ENCODE measurements at places on chromosomes 1 and 21.

DNA sequence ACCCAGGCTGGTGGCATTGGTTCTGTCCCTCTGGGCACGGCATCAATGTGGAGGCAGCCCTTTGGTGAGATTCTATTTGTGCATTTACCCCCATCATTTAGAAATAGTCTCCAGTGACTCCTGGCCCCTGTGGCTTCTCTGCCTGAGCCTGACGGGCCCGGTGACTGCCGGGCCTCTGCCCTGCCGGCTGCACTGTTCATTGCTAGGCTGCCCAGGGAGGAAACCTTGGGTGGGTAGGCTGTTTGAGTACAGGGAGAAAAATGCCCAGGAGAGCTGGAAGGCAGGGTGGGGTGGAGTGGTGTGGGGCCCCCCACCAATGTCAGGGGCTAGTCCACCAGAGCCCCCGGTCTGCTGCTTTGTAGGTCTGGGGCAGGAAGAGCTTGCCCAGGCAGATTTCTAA, 23.4 kb upstream of the EDN2 start:
- no peaks in the 10 kb centered on the region for H3K27me3 ChIP-seq
- H3K36me3 ChIP-seq = peaks cover 12% of the 10 kb centered on the region
- H3K4me1 ChIP-seq = peaks cover 8% of the 10 kb centered on the region
- no peak overlapping the region for H3K4me3 ChIP-seq

DNA sequence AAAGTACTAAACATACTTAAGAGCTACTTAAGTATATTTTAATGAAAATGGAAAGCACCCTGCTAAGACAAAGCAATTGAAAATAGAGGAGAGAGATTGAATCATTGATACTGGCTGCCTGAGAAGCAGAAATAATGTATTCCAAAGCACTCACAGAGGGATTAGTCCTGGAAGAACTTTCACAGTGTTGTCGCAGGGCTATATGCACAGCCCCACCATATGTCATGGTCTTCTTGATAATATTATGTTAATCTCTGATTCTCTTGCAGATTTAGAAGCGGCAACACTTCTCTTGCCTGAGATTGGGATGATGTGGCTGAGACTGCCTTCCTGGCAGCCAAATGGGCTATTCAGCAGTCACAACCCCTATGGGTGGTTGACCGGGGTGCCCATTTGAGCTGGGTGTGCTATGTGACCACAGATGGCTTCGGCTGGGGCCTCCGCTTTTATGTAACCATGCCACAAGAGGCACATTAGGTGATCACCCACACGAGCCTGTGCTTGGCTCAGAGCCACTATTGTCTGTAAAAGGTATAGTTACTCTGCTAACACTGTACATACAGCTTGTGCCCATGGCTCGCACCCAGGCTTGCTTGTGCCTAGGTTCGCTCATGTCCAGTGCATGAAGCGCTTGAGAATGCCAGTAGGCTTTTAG, 152.2 kb upstream of the SGIP1 start:
- H3K4me1 ChIP-seq = peaks cover 38% of the 10 kb centered on the region
- H3K27ac ChIP-seq = peak overlapping the region; percentile 98
- H3K27me3 ChIP-seq = no peaks in the 10 kb centered on the region
- DNase-seq = no peak
- peak overlapping the region; percentile 78 for H3K4me3 ChIP-seq

DNA sequence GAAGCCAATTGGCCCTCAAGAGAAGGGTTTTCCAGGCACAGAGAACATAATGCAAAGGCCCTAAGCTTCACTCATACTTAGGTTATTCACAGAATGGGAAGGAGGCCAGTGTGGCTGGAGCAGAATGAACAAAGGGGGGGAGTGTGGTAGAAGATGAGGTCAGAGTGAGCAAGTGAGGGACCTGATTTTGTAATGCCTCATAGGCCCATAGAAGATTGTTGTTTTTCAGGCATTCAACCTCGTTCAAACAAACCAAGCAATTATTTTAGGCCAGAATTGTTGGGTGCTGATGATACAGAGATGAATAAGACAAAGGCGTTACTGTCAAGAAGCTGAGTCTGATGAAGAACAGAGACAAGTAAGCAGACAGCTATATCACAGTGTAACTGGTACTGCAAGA, 54.5 kb upstream of the RAP1A start:
- H3K4me3 ChIP-seq = no peak overlapping the region
- no peak for DNase-seq
- H3K27me3 ChIP-seq = no peaks in the 10 kb centered on the region
- no peaks in the 10 kb centered on the region for H3K36me3 ChIP-seq
- peaks cover 6% of the 10 kb centered on the region for H3K4me1 ChIP-seq

DNA sequence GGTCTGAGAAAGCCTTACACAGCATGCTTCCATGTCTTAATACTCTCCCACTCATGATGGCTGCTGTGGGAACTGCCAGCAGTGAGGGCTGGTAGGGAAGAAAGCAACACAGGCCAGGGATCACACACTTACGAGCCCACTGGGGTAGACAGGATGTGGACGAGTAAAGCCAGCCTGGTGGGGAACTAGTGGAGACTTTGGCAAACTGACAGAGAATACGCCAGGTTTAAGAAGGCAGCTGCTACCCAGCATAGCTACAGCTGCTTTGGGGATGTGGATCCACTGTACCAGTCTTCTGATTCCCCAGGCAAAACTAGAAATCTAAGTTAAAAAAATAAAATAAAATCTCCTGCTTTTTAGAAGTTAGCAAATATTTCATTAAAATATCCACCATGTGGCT, 664.0 kb downstream of the SMYD3 start:
- no peaks in the 10 kb centered on the region for H3K27me3 ChIP-seq
- no peak overlapping the region for H3K4me3 ChIP-seq
- no peak for DNase-seq
- peaks cover 15% of the 10 kb centered on the region for H3K36me3 ChIP-seq
- H3K27ac ChIP-seq = no peak overlapping the region
- H3K4me1 ChIP-seq = no peaks in the 10 kb centered on the region

DNA sequence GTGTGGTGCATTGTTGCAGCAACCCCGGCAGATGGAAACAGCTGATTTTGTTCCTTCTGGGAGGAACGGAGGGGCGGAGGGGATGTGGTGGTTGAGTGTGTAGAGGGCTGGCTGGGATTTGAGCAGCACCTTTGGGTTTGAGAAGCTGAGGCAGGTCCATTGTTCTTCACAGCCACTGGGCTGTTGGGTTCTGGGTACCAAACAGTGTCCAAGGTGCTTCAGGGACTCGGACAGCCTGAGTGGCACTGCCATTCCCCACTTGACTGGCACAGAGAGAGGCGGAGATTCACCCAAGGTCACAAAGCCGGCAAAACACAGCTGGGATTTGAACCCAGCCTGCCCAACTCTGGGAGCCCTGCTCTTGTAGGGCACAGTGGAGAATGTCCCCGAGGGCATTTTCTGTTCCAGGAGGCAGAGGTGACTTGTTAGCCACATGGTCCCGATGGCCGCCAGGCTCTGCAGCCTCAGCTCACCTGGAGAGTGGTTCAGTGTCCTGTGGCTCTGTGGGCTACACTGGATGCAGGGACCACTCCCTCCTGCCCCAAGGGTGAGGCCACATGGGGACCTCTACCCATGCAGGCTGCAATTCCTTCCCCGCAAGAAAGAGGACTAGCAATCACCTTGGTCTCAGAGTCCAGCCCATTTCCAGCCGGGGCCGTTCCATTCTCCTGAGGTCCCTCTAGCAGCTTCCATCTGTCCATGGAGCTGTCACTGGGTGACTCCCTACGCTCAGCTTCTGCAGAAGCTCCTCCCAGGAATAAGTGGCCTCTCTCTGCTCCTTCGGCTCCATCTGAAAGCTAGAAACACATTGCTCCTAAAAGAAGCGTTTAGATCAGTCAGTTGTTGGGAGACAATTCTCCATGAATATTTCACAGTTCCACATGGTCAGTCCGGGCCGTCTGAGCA, 31.2 kb upstream of the C1orf174 start:
- peaks cover 2% of the 10 kb centered on the region for H3K36me3 ChIP-seq
- no peak overlapping the region for H3K27ac ChIP-seq
- no peak for DNase-seq
- H3K4me1 ChIP-seq = peaks cover 8% of the 10 kb centered on the region

- H3K4me3 ChIP-seq = peak overlapping the region; percentile 86
- H3K27me3 ChIP-seq = no peaks in the 10 kb centered on the region
- H3K36me3 ChIP-seq = no peaks in the 10 kb centered on the region
- peak overlapping the region; percentile 82 for H3K27ac ChIP-seq
Observed at GRCh38 chr1:231422798-231423309, 767 bp upstream of the EGLN1 start.
